ENCODE measurements at places on chromosomes 5 and 9.

GRCh38 chr5:135458921-135459331, 6.8 kb upstream of the TIFAB start:
- DNase-seq, result peak; percentile 52

DNA sequence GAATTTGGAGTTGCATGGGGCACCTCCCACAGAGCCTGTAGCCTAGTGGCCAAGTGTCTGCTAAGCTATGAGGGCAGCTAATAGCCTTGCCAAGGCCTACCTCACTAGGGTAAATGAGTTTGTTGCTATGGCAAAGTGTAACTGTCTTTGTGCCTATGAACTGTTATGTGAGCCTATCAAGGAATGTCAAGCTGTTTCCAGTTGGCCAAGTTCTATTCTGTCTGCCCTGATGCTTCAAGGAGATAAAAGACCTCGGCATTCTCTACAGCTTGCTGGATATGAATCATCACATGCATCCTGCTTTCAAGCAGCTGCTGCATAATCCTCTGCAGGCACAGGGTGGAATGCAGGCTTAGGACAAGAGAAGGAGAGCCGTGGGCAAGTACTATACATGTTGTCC, 69.8 kb upstream of the CCDC112 start:
- DNase-seq, result peak; percentile 93

DNA sequence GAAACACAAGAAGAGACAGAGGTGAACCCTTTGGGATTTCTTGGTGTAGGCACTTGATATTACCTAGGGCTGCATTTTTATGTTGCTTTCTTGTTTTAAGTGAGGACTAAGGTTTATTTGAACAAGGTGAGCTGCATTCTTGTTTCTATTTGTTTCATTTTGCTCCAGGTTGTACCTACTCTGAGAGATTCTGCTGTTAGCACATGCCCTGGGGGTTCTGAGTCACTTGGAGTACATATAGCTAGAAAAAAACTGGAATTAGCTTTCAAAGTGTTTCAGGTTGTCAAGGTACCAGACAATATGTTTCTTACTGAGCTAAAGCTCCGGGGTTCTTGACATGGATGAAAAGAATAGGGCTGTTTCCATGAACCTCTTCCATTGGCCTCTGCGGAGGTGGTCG, 299.4 kb downstream of the ICE1 start:
- no peak for DNase-seq

DNA sequence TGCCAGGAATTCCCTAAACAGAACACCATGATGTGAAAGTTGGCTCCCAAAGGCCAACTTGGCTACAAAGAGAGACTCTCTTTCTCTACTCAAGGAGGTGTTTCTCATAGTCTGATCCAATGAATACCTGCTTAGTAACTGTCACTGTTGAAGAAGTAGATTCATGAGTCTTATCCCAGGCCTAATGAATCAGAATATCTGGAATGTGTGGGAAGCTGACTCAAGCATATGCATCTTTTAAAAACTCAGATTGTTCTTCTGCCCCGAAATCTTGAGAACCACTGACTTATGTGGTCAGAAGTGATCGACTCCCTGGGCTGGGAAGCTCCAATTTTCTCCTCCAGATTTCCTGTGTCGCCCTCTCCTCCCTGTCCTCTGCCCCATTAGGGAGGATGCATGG, 345.6 kb downstream of the PLK2 start:
- peak; percentile 77 for DNase-seq

DNA sequence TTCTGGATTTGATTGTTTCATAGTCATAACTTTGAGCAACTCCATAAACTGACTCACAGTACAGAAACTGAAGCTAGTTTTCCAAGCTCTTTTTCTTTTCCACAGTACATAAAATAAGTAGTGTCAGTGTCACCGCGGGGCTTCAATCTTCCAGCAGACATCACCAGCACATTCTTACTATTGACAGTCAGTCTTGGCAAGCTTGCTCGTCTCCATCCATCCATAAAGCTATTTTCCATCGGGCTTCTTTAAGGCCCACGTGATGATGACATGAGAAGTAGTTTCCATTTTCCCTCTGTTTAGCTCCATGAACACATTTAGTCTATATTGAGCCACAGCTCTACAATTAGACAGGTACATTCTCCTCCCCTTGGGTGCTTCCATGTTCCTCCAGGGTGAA, 443.4 kb downstream of the KDM4C start:
- no peak for DNase-seq

DNA sequence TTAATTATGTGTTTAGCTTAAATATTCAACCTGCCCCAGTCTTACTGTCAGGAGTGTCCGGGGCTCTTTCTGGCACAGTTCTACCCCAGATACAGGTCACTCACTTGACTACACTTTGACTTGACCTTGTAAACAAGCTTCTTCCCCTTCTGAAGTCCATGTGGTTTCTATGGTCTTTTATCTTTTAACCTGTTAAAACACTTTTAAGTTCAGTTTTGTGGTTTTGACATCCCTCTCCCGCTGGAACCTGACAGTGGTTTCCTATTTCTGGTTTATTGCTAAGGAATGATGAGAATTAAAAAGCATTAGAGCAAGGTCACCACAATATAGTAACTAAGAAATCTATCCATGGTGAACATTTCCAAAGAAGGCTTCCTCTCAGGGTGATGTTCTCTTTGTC, 300.1 kb downstream of the TMEM167A start:
- no peak for DNase-seq

DNA sequence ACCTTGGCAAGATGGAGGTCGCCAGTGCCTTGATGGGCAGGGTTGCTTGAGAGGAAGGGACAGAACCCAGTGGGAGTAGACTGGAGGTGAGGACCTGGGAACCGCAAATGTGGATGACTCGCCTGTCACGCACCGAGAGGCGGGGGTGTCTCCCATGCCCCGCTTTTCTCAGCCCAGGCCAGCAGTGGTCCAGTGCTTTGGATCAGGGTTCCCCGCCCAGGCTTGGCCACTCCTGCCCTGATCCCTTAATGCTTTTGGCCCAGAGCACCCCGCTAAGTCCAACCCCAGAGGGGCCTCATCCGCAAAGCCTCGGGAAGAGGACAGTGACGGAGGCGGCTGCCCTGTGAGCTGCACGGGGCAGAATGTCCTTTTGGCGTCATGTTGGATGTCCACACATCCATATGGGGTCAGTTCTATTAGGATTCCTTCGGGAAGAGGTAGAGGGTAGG, 2.4 kb downstream of the MRPS2 start:
- DNase-seq, result no peak

DNA sequence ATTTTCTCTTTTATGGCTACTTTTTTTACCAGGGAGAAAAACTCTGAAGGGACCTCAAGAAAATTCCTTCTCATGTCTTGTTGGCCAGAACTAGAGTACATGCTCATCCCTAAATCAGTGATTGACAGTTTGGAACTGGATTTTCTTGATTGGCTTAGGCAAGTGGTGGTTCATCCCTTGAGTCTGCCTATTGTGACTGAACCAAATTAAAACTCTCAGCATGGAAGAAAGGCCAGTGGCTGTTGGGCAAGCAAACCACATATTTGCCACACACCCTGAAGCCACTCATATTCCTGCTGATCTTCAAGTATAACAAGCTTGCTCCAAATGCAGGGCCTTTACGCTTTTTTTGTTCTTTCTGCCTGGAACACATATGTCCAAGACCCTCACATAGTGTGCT, 7.2 kb upstream of the HOMER1 start:
- no peak for DNase-seq

GRCh38 chr5:135072387-135073281, 38.6 kb upstream of the PITX1 start:
- DNase-seq, result no peak

- DNase-seq, result no peak
Measured at GRCh38 chr5:131672776-131673175, 37.7 kb upstream of the RAPGEF6 start.

- DNase-seq, result no peak
Measured at GRCh38 chr9:93830012-93830596, 125.1 kb downstream of the BARX1 start.

- no peak for DNase-seq
Measured at GRCh38 chr9:2743937-2744529, 26.7 kb downstream of the KCNV2 start.

DNA sequence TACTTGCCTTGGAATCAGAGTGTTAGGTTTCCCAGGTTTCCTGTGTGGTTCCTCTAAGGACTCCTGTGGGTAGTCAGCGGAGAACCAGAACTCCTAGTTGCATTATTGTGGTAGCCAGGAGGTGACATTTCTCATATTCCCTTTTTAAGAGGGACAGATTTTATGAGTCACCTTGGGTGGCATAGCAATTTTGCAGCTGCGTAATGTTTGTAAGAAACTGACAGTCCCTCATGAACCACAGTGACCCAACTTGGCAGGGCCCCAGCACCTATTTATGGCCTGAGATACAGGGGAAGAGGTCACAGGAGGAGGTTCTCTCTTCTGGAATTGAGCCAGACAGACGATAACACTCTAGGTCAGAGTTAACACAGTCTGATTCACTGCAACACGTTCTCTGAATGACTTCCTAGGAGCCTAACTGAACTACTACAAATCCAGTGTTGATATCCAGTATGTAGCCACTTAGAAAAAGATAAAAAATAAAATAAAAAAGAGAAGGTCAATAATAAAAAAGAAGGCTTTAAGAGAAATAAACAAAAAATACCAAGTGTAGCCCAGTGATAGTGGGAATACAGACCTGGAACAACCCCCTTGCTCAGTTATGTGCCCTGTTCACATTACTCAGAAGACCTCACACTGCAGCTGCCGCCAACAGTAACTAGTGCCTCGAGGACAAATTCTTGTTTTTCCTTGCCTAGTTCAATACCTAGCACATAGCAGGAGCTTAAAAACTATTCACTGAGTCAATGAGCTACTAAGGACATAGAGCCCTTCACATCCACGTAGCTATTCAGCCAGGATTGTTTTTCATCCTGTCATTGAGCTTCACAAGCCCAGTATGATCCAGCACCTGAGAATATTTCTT, 50.7 kb upstream of the VLDLR start:
- DNase-seq, result peak; percentile 55

DNA sequence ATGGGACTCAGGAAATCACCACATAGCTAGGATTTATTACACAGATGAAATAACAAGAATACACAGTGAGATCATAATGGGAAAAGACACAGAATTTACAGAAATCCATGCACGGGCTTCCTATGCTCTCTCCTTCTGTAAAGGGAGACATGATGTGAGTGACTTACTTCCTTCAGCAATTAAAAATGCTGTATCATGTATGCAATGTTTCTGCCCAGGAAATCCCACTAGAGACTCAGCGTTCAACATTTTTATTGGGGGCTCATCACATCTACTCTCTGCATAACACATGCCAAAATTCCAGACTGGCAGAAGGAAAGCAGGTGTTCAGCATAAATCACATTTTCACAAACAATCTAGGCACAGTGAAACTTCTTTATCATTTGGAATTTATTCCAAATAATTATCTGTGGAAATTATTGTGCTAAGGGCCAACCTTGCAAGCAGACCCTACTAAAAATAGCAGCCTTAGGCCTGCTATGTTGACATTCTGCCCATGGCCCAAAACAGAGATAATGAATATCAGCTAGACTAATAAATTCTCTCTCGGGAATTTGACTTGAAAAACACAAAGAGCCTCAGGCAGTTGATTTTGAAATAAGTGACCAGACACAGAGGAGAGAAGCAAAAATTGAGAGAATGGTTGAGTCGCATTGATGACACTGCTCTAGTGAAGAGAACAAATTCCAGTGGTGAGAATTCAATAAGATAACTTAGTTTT, 31.4 kb upstream of the SELENOP start:
- peak; percentile 19 for DNase-seq

DNA sequence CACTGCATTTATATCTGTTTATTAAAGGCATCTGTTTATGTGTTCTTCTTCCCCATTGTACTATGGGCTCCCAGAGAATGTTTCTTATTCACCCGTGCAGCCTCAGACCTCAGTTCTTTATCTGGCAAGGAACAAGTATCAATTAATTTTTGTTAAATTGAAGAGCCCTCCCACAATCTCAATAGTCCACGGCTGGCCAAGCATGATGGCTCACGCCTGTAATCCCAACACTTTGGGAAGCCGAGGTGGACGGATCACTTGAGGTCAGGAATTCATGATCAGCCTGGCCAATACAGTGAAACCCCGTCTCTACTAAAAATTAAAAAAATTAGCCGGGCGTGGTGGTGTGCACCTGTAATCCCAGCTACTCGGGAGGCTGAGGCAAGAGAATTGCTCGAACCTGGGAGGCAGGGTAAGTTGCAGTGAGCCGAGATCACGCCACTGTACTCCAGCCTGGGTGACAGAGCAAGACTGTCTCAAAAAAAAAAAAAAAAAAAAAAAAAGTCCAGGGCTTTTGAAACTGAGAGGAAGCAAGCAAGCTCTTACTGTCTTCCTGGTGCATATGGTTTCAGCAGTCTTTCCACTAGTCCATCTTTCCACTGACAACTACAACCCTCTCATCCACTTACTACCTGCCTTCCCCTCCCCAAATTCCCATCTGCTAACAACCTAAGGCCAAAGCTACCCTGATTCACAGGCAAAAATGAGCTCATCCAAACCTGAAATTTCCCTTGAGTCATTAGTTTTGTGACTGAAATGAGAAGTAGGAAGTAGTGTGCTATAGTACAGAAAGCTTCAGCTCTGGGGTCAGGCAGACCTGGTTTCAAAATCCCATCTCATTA, 2.3 kb upstream of the HK3 start:
- no peak for DNase-seq
